ENCODE measurements at places on chromosomes 16 and 17.

DNA sequence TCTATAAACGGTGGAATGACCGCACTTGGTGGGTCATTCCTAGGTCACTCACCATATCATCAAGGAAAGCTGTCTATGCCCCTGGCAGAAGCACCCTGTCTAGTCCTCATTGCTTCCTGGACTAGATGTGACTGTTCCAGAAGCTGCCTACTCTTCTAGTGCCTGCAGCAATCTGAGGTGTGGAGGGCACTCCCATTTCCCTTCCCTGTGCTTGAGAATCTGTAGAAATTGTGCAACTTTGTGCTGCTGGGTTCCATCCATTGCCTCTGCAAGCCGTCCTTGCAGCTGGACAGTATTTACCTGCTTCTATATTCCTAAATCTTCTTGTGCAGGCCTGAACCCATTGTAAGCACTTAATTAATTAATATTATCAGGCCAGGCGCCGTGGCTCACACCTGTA, 52.1 kb downstream of the CACNG3 start:
- no peak for DNase-seq

DNA sequence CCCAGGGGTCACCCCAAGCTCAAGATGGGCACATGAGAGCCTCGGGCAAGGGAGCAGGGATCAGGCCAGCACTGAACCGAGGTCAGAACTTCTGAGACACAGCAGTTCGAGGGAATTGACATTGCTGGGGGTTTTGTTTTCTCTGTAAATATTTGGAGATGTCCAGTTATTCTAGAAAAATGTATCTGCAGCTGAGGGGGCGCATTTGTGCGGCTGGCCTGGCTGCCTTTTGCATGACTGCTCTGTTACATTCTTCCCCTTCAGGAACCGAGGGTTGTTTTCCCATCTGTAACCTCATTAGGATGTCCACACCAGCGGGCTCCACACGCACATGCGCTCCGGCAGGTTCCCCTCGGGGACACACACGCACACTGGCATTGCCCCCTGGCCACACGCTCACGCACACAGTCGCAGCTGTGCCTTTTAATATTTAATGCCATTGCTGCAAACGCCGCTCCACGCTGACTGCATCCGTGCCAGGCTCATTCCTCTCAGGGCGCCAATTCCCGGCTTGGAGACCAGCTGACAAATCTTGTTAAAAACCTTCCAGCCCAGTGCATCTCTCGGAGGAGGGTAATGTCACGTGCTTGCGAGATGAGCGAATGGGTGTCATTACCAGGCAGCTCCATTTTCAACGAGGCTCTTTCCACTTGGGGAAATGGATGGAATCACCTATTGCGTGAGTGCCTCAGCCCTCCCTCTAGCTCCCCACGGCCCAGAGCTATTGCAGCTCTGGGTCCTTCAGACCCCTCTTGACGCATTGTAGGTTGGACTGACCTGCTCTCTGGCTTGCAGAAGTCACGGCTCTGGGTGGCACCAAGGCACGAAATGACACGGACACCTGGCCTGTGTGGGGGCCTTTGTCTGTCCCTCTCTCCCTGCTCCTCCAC, 13.1 kb downstream of the CCR7 start:
- no peak for DNase-seq

DNA sequence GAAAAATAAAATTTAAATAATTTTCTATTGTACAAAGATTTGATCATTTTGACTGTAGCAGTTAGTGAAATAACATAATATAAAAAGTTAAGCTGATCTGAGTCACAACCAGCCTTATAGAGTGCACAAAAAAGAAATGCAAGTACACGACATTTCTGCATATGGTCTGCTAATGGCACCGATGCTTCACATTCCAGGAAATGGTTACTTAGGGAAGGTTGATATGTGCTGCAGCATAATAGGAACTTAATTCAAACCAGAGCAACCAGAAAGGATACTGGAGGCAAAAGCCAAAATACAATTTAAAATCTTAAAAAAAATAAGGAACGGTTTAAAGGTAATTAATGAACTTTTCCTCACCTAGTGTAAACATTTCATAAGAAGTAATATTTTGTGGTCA, 10.0 kb upstream of the CFDP1 start:
- no peak for DNase-seq

DNA sequence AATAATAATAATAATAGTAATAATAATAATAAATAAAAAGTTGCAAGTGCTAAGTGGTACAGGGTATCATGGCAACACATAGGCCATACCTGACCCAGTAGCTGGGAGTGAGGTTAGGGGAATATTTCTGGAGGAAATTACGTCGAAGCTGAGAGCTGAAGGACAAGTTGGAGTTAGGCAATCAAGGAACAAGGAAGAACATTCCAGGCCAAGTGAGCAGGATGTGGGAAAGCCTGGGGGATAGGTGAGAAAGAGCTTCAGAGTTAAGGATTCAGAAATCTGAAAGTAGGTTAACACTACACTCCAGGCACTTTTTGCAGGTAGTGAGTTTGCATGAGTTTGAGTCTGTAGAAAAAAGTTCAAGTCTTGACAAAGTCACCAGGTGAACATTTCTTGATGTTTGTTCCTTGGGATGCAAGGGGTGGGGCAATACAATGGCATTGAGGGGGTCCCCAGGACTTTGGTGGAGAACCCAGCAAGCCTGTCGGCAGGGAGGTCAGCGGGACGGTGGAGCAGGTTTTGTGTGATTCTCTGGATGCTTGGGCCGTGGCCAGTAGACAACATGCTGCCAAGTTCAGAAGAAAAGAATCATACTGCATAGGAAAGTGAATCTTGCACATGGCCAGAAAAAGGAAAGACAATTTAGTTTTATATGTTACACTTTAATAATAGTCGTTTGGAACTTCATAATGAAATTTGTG, 27.7 kb upstream of the MPHOSPH6 start:
- no peak for DNase-seq

DNA sequence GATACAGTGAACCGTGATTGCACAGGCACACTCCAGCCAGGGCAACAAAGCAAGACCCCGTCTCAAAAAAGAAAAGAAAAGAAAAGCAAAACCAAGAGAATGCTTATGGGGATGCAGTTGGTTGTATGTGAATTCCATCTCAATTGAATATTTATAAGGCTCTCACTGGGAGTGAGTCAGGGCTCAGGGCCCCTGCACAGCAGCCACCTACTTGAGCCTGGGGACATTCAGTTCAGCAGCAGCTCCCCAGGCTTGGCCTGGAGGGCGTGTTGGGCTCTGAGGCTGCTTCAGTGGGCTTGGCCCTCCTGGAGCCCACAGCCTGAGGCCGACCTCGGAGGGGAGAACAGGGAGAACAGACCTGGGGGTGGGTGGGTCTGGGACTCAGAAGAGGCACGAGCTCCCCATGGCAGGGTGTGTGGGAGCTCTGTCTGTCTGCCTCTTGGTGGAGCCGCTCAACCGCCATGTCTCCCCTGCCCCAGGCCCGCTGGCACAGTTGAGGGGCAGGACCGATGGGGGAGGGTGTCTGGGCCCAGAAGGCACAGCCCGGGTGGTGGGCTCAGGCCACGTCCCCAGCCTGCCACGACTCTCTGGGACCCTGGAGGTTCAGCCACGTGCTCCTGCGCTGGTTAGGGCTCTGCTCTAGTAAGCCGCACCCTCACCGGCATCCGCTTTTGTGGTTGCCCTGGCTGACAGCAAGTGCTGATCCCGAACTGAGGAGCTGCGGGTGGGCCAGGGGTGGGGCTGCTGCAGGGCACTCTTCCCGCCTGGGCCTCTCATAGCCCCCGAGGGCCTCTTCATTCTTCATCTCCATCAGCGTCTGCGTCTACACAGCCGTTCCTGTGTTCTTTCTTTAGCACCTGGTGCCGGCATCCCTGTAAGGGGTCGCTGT, 24.8 kb downstream of the ZFPM1 start:
- no peak for DNase-seq

All from nucleus accumbens (tissue), 56 donors.